HS-27A (cell line): ENCODE measurements at places on chromosomes 16 and 17.

DNA sequence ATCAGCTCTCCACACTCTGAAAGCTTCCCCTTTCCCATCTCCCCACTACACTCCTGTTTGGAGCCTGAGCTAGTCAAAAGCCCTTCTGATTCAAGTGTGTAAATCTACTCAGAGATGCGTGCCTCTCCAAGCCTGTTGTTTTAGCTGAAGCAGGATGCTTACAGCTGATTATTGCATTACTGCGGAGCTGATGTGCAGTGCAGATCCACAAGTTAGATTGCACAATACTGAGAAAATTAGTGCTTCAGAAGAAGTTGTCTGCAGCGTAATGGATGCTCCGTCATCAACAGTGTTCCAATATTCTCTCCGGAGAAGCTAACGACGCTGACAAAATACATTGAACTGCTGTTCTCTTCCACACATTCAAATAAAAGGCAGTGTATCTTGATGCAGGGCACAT lies 44.8 kb upstream of the NLRP1 start:
- DNase-seq: no peak

- DNase-seq: no peak
Observed at GRCh38 chr16:74622005-74622404, 15.1 kb upstream of the GLG1 start.

GRCh38 chr17:42908872-42909700 lies 8.5 kb downstream of the G6PC1 start:
- no peak for DNase-seq

GRCh38 chr17:58309918-58310259 lies 18.7 kb downstream of the TSPOAP1 start:
- no peak for DNase-seq

DNA sequence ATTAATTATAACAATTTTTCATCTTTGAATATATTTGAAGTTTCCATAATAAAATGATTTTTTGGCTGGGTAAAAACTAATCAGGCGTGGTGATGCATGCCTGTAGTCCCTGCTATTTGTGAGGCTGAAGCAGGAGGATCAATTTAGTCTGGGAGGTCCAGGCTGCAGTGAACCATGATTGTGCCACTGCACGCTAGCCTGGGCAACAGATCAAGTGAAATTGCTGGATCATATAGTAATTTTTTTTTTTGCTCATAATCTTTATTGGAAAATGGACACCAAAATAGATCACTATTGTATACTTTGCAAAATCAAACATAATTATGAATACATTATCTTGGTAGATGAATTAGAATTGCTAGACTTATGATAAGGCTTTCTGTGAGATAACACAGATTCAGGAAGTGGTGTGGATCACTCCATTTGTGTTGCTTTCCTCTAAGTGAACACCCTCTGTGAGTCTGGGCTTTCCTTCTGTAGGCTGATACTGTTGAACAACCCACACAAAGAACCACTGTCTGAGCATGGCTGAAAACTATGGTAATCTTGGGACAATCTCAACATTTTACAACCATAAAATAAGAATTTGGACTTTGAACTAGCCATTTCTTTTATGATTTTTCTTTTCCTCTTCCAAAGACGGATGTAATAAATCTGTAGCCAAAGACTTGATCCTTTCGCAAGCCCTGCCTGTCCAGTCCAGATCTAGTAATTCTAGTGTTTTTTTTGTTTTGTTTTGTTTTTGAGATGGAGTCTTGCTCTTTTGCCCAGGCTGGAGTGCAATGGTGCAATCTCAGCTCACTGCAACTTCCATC lies 5.6 kb upstream of the ST3GAL2 start:
- no peak for DNase-seq

DNA sequence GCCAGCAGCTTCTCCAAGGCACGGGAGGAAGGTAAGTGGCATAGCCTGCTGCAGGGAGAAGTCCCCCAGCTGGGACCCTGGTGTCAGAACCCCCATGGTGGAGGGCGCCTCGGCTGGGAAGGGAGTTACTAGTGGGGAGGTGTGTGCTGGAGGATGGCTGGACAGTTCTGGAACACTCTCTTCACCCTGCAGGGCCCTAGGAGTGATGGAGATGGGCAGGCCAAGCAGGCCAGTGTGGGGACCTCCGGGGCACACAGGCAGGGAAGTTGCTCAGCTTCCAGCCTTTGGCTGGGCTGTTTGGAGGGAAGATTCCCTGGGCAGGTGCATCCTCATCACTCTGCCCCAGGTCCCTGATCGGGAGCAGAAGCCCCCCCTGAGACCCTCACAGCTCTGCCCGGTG lies 696 bp downstream of the C17orf99 start:
- DNase-seq: no peak

DNA sequence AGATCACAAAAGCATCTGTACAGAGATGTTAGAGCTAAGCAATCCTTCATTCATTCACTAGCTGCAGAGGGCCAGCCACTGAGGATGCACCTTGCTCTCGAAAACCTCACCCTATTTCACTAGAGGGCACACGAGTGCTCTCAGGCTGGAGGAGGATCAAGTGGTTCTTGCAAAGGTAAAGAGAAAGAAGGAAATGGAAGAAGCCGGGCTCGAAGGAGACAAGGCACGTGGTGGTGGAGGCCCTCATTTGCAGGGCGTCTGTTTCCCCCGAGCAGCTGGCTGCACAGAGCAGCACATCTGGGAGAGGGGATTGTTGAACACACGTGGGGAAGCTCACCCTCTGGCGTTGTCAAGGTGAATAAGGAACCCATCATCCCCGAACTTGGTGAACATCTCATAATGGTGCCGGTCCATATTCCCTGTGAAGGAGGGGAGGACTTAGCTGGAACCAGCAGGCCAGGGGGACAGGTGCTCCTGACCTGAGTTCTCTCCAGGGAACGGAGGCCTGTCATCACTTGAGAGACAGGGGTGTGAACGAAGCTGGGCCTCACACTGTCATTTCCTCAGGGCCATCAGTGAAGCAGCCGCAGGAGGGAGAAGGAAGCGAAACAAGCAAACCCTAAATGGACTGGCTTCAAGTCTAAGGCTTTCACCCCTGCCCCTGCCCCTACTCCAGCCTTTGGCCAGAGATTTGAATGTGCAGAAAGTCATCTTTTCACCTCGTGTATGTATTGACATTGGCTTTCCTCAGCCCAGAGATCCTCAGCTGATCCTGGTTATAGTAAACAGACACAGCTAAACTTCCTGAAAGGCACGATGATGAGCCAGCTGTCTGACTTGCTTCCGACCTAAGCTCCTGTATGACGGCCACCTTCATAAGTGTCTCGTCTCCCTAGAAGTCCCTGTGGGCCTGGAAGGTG lies 27.6 kb downstream of the PRKAR1A start:
- no peak for DNase-seq

- no peak for DNase-seq
Observed at GRCh38 chr16:88340755-88341150, 42.0 kb upstream of the ZNF469 start.

GRCh38 chr16:72838951-72839350 lies 209.0 kb downstream of the ZFHX3 start:
- no peak for DNase-seq

GRCh38 chr16:82924075-82924854 lies 297.5 kb downstream of the CDH13 start:
- no peak for DNase-seq

- DNase-seq: no peak
Observed at GRCh38 chr17:82416771-82417170, 1.4 kb upstream of the HEXD start.

DNA sequence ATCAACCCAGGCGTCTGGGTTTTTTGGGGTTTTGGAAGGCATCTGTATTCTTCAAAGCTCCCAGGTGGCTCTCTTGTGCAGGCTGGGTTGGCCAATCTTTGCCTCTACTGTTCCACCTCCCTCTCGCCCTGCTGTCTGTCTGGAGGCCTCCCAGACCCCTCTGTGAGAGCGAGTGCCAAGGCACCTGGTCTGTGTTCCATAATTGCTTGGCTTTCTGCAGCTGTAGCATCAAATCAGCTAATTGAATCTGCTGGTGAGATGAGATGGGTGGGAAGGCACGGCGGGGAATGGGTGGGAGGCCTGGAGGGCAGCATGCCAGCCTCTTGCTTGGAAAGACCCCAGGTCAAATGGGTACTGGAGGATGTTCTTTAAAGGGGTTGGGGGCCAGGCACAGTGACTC lies 52.5 kb upstream of the CLEC19A start:
- no peak for DNase-seq

DNA sequence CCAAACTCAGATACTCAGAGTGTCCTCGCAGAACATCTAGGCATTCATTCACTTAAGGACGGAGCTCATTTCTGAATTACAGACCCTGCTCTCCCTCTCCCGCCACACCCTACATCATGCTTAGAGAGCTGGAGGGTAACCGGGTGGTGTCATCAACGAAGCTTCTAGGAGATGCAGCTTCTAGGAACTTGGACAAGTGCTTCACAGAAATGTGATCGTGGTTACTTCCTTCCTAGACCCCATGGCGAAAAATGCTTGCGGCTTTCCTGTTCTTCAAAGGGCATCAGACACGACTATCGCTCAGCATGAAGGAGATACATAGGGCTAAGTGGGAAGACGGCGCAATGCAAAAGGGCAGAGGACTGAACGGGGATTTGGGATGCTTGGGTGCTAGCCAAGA lies 126.8 kb downstream of the ZFHX3 start:
- DNase-seq: no peak

- no peak for DNase-seq
Observed at GRCh38 chr17:31745964-31746600, 113.0 kb downstream of the COPRS start.

GRCh38 chr16:89357055-89357816 lies 133.1 kb downstream of the ANKRD11 start:
- no peak for DNase-seq

DNA sequence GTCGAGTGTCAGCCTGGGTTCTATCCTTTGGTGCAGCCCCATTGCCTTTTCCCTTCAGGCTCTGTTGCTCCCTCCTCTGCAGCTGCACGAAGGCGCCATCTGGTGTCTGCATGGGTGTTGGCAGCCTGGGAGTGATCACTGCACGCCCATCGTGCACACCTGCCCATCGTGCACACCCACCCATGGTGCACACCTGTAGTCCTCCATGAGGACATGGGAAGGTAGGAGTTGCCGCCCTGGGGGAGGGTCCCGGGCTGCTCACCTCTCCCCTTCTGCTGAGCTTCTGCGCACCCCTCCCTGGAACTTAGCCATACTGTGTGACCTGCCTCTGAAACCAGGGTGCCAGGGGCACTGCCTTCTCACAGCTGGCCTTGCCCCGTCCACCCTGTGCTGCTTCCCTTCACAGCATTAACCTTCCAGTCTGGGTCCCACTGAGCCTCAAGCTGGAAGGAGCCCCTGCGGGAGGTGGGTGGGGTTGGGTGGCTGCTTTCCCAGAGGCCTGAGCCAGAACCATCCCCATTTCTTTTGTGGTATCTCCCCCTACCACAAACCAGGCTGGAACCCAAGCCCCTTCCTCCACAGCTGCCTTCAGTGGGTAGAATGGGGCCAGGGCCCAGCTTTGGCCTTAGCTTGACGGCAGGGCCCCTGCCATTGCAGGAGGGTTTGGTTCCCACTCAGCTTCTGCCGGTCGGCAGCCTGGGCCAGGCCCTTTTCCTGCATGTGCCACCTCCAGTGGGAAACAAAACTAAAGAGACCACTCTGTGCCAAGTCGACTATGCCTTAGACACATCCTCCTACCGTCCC lies 2.9 kb downstream of the CTRL start:
- no peak for DNase-seq

- no peak for DNase-seq
Observed at GRCh38 chr17:79301469-79301868, 226.8 kb downstream of the ENGASE start.

DNA sequence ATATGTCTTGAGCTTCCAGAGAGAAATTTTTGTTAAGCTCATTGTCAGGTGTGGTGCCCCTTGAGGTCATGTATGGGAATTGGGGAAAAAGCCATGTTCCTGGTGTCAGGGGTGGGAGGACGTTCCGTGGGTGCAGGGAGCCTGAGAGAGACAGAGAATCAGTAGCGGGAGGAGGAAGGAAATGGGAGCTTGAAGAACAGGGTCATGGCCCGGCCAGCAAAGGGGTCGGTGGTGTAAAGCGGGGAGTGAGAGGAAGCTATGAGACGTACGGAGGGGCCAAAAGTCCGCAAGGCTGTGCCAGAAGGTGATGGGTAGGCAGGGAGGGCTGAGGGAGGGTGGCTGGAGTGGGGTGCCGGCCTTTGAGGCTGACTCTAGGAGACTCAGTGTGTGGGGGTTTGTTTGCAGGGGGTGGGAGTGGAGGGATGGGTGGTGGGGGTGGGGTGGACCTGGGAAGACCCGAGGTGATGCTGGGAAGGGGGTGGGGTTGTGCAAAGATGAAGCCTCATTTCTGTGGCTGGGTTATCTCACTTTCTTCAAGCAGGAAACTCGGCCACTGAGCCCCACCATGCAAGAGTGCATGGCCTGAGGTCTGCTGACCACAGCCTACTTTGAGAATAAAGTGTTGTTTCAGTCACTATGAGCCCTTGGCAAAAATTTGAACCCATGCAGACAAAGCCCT lies 63.6 kb downstream of the PLCG2 start:
- DNase-seq: no peak

GRCh38 chr16:35750701-35751104 lies 2291.3 kb downstream of the TP53TG3F start:
- no peak for DNase-seq

GRCh38 chr16:9033125-9033830 lies 58.2 kb upstream of the HAPSTR1 start:
- no peak for DNase-seq

GRCh38 chr17:80005360-80006338 lies 30.0 kb downstream of the TBC1D16 start:
- DNase-seq: no peak

DNA sequence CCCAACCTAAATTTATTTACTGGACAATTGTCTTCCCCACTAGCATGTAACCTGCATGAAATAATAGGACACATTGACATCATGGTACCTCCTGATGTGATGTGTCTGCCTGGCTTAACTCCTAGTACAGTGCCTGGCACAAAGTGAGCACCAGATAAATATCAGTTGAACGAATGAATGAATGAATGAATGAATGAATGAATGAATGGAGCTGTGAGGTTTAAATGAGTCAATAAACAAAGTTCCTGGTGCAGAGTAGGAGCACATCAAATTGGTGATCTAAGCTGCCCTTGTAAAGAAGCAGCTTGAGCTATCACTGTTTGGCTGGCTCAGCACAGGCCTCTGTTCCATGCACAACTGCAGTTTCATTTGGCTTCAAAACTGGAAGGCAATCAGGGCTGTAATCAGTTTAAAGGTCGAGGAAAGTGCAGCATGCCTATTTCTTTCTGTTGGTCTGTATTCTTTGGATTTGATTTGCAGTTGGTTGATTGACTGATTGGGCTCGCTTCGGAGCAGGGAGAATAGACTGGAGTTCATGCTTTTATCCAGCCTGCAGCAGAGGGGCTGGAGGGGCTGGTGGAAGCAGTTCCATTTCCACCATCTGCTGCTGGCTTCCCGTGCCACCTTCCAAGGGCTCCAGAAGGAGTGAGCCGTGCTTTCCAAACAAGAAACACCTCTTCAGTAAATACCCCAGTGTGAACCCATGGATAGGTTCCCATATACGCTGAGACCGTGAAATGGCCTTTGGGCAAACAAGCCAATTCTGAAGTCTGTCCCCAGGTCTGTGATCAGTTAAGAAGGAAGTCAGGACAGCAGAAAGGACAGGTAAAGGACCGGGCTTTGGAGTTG lies 54.6 kb downstream of the GPRC5B start:
- DNase-seq: no peak

- no peak for DNase-seq
Observed at GRCh38 chr16:84115919-84116719, 623 bp downstream of the MBTPS1 start.
